Activated naive CD8-positive, alpha-beta T cell treated with anti-CD3 and anti-CD28 coated beads, Interleukin-2, amount 50 U/mL, for 24 hours (primary cell): ENCODE measurements at places on chromosomes 1 and 21.

DNA sequence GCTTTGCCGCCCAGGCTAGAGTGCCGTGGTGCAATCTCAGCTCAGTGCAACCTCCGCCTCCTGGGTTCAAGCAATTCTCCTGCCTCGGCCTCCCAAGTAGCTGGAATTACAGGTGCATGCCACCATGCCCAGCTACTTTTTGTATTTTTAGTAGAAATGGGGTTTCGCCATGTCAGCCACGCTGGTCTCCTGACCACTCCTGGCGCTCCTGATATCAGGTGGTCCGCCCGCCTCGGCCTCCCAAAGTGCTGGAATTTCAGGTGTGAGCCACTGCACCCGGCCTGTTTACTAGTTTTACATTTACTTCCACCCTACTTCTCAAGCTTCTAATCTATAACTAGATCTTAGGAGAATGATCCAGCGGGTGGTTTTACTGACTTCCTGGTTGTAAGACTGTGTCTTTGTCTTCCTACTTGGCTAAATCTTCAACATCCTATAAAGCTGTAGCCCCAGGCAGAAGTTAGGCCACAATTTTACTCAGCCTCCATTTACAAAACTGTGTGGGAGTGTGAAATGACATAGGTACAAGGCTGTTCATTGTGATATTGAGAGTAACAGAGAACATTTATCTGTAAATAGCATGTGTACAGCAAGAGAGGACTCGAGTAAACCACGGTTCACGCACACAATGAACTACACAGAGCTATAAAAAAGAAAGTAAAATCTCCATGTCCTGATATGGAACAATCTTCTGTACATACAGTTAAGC is 9.6 kb upstream of the POU2F1 start:
- no peak for DNase-seq

GRCh38 chr1:43520100-43520778 is 10.4 kb upstream of the PTPRF start:
- DNase-seq = no peak

DNA sequence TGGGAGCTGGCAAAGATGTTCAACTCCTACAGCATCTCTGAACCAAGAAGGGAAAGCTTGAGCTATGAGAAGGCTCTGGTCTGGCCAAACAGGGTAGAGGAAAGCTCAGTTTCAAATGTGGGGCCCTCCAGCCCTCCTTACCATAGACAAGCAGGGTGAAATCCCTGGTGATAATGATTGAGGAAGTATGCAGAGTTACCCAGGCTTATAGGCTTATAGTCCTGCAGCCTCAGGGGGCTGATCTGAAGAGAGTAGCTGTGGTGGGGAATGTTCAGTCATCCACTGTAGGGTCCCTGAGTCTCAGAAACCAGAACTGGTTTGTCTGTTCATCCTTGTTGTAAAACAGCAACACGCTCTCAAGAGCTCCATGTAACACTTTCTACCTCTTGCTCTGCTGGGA is 19.8 kb upstream of the LY9 start:
- no peak for DNase-seq

DNA sequence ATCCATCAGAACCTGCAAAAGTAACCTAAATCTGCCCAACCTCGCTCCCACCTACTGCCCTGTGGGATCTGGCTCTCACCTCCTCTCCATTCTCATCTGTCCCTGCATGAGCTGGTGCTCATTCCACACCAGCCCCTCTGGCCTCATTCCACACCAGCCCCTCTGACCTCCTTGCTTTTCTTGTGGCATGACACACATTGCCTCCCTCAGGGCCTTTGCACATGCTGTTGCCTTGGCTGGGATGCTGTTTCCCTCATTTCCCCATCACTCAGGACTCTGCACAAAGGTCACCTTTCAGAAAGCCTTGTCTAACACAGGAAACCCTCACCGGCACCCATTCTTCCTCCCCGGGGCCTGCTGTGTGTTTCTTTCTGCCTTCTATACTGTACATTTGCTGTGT is 197.1 kb downstream of the KAZN start:
- DNase-seq = no peak

DNA sequence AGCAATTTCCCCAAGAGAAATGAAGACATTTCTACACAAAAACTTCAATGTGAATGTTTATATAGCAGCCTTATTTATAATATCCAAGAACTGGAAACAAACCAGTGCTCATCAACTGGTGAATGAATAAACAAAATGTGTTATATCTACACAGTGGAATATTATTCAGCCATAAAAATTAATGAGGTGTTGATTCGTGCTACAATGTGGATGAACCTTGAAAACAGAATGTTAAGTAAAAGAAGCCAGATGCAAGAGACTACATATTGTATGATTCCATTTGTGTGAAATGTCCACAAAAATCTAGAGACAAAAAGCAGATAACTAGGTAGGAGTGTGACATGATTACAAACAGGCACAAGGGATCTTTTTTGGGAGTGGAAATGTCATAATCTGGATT is 110.0 kb downstream of the CD247 start:
- DNase-seq = no peak

DNA sequence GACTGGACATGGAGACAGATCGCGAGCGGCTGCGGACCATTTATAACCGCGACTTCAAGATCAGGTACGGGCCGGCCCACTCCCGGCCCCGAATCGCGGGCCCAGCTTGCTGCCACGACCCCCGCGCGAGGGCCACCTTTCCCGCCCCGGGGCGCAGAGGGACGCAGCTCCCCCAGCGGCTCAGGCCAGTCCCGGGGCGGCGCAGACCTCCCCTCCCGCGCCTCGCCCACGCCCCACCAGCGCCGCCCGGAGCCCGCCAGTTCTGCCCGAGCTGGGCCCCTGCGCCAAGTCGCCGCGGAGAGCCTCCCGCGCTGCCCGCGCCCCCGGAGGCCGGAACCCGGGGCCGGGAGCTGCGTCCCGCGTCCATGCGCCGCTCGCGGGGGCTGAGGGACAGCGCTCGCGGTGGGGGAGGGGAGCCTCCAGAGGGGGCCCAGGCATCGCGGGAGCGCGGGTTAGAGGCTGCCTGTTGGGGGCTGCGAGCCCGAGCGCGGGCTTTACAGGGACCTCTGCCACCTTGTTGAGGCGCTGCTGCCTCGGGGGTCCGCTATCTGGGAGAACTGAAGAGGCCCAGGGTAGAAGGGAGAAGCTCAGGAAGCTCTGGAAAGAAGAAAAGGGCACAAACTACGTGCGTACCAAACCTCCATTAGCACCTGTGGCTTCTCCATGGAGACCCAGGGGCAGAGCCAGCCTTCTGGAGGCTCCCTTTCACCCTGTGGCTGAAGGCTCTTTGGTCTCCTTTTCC is 698 bp downstream of the MOV10 start:
- peak; percentile 56 for DNase-seq

DNA sequence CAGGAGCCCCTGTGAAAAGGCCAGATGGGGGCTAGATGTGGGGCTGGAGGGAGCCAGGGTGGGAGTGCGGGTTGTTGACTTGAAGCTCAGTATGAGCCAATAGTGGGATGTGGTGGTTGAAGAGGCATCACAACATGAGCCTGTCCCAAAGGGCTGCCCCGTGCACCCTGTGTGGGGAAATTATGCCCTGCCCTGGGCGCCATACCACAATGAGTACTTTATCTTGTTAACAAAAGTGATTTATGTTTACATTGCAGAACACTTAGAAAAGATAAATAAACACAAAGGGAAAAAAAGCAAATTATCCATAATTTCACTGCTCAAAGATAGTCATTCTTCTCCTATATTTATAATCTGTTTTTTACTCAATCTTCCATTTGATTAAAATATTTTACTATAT is 1.6 kb upstream of the NFASC start:
- no peak for DNase-seq

DNA sequence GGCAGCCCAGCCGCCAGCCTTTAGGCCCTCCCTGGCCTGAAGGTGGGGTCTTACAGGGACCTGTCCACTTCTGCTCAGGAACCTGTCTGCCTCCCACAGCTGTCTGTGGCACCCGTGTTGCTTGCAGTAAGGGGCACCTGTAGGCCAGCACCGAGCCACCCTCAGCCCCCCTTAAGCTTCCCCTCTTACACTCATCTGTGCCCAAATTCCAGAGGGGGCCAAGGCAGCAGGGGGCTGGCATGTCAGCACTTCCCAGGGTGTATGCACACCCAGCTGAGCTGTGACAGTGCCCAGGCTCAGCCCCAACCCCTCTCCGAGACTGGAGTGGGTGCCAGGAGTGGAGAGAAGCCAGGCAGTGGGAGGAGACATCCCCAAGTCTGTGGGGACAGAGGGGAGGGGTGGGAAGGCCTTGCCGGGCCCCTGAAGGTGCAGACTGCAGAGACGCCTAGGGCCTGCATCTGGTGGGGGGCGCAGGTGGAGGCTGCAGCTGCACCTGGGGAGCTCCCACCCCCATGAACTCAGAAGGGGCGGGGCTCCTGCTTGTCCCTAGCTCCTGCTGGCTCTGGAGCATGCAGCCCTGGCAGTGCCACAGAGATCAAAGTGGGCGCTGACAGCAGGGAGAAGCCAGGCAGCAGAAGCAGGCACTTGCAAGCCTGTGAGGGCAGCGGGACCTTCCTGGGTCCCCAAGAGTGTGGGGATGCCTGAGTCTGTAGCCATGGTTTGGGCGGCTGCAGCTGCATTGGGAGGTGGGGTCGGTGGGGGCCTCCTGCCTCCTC is 5.4 kb upstream of the SLC2A7 start:
- DNase-seq = no peak

GRCh38 chr1:63987014-63987627 is 213.3 kb downstream of the ROR1 start:
- no peak for DNase-seq
